ENCODE measurements at places on chromosomes 5 and 9.

DNA sequence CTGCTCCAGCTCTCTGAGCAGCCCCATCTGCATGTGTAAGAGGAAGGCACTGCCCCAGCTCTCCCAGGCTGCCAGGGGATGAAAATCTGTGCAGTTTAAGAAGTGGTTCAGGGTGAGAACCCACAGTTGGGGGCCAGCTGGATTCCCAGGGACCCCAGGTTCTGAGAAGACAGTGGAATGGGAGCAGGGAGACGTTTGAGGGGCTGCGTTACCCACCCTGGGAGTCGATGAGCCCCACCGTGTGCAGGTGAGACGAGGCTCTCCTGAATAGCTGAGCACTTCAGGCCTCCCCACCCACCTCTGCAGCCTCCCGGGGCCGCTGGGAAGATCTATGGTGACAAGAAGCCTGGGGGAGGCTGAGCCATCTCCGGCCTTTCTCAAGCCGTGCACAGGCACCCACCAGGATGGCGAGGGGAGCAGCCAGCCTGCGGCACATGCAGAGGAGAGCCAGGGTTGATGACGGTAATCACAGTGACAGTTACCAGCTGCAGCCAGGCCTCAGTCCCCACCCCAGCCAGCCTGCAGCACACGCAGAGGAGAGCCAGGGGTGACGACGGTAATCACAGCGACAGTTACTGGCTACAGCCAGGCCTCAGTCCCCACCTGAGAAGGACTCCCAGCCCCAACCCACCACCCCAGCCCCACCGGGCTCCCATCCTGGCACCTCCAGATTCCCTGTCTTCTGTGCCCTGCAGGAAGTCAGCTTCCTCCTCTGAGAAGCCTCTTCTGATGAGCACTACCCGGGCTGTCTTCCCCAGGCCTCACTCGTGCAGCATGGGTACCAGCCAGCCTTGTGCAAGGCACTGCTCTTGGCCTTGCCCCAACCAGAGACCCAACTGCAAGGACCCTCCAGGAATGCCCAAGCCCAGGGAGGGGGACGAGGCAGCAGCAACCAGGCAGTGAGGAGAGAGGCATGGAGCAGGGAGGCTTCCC, 150.8 kb upstream of the PPP1R26 start:
- no peak for DNase-seq

DNA sequence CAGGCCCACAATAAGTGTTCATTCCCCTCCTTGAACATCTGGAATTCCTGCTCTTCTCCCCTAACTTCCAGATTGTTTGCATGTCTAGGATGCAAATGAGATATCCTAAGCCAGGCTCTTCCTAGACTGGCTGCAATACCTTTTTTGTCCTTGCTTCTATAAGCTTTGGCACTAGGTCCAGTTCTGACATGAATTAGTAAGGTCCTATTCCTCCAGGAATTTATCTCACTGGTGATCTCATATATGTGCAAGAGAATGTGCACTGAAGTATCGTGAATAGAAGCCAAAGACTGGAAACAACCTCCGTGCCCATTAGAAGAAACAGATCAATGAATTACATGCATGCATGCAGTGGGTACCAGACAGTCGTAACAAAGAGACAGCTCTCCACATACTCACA, 25.2 kb downstream of the DUSP1 start:
- DNase-seq, result no peak

DNA sequence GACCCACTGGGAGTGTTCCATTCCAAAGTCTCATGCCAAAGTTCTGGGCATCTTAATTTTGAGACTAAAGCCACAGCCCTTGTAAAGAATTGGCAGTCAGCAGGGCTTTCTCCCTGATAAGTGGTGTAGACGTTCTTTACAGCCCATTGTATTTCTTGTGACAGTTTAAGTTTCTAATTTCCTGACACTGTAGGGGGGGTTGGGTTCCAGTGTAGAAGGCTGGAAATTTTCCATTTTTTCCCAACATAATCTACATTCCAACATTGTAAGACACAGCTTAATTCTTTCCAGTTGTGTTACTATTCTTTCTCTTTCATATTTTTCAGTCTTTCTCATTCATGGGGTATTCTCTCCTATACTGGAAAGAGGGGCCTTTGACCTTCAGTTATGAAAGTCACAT, 121.1 kb downstream of the FBXL7 start:
- peak; percentile 90 for DNase-seq

DNA sequence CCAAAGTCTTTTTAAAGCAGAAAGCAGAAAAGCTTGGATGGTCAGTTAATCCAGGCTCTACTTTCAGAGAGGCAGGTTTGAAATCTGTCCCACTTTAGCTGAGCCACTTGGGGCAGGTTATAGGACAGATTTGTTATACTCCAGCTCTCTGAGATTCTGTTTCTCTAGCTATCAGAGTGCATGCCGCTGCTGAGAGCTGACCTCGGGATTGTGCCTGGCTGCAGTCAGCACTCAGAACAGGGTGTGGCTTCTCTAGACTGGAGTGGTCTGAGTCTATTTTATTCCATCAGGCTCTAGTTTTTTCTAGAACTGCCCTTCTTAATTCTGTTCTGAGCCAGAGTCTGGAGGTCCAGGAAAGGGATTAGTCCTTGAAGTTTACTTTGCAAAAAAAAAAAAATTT, 67.7 kb downstream of the NDFIP1 start:
- no peak for DNase-seq

DNA sequence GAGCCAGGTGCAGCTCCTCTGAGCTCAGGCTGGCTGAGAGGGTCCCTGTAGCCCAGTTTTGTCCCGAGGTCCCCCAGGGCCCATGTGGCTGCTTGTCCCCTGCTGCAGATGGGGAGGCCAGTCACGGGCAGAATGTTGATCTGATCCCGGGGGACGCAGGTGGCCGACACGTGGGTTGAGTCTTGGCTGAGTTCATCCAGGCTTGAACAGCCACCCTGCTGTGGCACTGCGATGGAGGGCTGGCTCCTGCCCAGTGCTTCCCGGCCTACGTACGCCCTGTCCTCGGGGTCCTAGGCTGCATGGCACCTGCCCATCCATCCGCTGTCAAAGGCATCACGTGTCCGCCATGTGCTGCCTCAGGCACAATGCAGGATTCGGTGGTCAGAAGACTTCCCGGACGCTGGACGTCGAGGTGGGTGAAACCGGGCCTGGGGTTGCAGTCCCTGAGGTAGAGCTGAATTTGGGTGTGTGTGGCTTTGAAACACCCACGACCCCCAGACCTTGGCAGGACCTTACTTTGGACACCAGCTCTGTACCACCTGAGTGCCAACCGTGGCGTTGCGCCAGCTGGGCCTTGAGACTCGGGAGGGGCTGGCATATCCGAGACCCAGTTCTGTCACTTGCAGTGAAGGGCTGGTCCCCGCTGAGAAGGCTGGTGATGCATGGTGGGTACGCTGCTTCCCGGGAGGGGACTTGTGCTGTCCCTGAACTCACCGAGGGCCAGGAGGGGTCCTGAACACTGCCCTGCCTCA, 22.3 kb downstream of the RXRA start:
- no peak for DNase-seq

GRCh38 chr5:62585751-62586150, 7.1 kb downstream of the LRRC70 start:
- no peak for DNase-seq

- no peak for DNase-seq
Measured at GRCh38 chr9:95477441-95477840, 39.3 kb downstream of the PTCH1 start.

DNA sequence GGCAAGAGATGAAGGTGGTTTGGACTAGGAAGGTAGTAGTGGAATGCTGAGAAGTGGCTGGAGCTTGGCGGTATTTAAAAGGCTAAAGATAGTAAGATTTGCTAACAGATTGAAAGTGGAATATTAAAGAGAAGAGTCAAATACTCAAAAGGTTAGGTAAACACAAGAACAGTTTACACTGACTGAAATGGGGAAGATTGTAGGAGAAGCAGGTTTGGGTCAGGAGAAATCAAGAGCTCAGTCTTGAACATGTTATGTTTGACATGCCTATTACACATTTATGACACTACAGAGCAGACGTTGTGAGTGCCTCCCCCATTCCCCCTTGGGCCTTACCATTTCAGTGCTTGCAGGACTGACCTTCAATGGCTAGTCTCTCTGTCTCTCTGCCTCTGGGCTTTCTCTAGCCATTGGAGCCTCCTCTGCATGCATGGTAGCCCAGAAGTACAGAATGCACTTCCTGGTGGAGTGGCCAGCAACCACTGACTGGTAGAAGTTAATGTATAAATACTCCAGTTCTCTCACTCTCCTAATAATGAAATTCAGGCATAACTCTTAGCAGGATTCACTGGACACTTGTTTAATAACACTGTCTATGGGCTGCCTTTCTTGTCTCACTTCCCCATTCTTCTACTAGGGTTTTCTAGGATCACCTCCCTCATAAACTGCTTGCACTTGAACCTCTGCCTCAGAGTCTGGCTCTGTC, 56.8 kb downstream of the HMGCS1 start:
- no peak for DNase-seq

DNA sequence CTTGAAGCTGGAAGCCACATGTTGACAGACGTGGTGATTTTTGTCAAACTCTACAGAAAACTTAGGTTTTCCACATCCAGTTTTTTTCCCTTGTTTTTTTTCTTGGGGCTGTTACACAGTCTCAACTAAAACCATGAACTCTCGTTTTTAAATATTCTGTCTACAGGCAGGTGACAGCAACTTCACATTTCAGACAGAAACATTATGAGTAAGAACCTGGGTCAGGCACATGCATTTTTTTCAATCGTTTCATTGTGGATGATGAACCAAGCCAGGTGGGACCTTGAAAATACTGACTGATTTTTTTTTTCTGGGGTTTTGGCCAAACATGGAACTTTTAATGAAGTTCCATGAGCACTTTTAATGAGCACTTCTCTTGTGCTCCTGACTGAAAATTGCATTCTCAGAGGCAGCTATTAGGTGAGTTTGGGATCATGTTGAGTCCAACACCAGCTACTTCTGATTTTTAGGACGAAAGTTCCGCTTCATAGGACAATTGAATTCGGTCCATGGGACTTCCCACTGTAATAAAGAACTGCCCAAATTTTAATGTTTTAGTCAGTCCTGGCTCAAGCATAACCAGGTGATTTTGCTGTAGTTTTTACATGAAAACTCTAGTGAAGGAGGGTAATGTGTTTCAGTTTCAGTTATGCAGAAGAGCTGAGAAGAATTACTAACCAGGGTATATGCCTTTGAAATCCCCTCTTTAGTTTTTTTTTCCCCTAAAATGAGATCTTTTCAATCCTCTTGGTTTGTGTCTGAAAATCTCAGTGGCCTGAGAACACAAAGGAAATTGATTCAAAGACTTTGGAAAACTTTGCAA, 93.2 kb upstream of the ADAMTS16 start:
- no peak for DNase-seq

GRCh38 chr5:36056422-36056821, 10.3 kb downstream of the UGT3A2 start:
- no peak for DNase-seq

DNA sequence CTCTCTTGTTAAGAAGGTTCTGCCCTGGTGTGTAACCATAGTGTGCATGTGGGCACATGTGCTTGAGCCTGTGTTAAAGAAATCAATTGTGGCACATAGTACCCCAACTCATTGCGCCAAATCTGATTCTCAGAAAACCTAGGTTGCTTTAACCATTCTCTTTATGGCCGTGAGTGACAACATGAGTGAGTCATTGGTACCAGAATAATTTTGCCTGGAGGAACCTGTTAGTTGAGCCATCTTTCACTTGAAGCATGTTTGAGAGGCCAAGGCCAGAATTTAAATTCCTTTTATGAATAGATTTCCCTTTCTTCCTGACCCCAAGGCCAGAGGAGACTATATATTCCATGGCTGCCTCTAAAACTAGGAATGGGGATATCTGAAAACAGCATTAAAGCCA, 35.2 kb upstream of the SLC36A2 start:
- no peak for DNase-seq

GRCh38 chr9:121713400-121714070, 62.1 kb downstream of the DAB2IP start:
- DNase-seq, result no peak

- no peak for DNase-seq
Measured at GRCh38 chr5:148125641-148126040, 42.7 kb upstream of the SPINK14 start.

- DNase-seq, result no peak
Measured at GRCh38 chr5:154298065-154298464, 107.5 kb downstream of the GALNT10 start.

DNA sequence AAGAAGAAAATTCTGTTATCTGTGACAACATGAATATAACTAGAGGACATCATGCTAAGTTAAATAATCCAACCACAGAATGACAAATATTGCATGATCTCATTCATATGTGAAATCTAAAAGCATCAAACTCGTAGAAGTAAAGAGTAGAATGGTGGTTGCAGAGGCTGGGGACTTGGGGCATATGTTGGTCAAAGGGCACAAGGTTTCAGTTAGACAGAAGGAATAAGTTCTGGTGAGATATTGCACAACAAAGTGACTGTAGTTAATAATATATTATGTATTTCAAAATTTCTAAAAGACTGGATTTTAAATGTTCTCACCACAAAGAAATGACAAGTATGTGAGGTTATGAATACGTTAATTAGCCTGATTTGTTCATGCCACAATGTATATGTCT, 24.8 kb downstream of the GRIA1 start:
- peak; percentile 68 for DNase-seq

DNA sequence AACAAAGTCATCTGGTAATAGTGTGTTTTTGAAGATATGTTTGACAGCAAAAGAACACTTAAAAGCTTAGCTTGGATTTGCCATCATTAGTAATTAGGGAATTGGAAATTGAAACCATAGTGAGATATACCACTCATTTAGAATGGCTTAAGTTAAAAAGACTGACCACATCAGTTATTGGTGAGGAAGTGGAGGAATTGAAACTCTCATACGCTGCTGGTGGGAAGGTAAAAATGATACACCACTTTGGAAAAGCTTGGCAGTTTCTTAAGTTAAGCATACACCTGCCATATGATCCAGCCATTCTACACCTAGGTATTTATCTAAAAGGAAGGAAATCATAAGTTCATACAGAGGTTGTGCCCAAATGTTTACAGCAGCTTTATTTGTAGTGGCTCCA, 213.2 kb downstream of the TRIO start:
- DNase-seq, result no peak

- DNase-seq, result no peak
Measured at GRCh38 chr9:78574354-78575045, 277.6 kb downstream of the PSAT1 start.

DNA sequence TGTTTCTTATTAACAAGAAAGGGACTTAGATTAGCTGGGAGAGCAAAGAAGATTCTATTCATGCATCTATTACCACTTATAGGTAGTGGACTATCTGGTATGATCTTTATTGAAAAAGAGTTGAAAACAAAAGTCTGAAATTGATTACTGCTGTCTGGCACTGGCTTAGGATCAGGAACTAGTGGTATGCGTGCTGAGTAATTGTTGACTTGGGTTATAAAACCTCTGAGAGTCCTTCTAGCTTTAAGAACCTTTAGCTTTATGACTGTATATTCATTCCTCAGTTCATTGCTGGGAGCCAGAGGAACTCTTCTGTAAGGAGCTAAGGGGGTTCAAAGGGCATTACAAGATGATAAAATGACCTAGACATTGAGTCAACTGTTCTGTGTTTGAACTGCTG, 7.6 kb downstream of the SLC1A1 start:
- DNase-seq, result no peak

DNA sequence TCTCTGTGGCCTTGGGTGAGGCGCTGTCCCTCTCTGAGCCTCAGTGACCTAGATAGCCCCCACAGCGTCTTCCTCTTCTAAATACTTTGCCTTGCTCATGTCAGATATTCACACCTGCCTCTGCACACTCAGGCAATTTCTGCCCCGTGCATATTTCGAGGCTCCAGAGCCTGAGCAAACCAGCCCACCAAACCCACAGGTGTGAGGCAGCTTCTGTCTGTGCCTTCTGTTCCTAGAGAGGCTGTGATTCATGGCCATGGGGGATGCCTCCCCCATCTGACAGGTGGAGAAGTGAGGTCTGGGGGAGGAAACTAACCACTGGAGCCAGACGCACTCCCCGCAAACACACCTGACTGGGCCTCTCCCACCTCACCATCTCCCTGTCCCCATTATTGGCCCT, 42.7 kb upstream of the CPLX2 start:
- DNase-seq, result no peak
